ENCODE measurements at places on chromosomes 1 and 21.
A peak's percentile ranks its signal among the peaks of the same experiment; 100 is the strongest.

DNA sequence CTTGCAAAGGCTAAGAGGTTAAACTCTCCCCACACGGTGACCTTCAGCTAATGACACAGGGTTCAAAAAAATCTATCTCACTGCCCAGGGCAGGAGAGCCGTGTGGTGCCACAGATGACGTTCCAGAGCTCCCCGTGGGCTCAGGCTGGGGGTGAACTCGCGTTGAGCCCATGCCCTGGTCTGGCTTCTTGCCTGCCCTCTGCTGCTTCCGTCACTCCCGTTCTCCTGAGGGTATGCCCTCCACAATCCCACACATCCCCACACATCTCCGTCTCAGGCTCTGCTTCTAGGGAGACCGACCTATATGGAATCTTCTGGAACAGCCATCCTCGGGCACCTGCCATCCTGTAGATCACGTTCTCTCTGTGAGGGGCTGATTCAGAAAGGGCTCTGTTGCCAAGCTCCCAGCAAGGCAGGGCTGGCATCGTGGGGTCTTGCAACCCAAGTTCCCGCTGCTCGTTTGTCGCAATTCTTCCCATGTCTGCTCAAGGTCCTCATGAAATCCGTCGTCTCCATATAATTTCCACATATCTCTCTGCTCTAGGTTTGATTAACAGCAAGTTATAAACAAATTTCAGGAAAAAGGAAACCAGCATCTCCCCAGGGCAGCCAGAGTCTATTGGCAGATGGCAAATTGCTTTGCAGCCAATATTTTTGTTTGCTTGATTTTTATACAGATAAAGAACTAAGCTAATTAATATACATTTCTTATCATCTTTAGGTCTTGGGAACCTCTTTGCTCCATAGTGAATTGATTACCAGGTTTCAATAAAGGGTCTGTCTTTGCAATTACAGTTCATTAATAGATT, 278.2 kb downstream of the PTPRU start:
- DNase-seq = no peak

- DNase-seq = no peak
Measured at GRCh38 chr1:208103597-208104513, 140.3 kb downstream of the PLXNA2 start.

DNA sequence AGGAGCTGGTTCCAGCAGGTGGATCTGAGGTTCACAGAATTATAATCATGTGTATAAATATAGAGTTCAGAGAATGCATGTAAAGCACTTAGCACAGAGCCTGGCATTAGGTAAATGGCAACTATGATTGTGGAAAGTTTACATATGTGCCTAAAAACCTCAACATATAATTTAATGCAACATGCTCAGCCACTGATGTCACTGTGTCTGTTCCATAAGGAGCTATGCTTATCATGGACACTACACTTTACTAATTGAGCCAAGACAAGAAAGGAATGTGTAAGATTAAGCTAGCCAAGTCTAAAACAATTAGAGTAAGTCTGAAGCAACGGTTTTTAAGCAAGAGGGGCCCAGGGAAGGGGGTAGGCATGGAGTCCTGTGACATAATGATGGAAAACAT, 61.5 kb downstream of the GNG12 start:
- no peak for DNase-seq

DNA sequence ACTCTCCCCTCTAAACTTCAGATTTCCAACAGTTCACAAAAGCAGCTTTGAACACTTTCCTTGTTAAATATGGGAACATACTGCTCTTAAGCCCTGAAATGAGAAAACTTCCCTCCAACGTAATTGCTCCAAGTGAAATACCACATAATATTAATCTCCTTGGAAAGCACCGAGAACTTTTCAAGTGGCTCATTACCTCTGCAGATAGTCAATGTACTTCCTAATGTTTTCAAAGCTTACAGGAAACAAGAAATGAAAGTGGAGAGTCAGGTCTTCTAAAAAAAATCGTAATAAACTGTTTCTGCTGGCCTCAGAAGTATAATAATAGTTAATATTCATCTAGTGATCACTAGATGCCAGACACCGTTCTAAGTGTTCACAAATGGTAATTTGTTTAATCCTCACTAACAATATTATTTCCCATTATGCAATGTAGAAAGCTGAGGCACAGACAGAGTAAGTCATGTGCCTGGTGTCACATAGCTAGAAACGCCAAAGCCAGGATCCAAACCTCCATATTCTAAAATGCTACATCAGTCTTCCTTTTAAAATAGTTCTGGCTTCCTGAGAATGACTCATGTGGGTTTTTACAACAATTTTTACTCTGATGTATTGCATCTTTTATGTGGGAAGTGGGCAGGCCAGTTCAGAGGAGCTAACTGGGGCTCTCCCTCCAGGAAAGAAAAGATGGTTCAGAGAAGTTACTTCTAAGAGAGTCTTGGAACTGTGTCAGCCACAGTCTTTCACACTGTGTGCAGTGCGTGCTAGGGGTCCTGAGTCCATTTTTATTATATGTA, 177.2 kb downstream of the PLPPR4 start:
- DNase-seq = peak; percentile 43

DNA sequence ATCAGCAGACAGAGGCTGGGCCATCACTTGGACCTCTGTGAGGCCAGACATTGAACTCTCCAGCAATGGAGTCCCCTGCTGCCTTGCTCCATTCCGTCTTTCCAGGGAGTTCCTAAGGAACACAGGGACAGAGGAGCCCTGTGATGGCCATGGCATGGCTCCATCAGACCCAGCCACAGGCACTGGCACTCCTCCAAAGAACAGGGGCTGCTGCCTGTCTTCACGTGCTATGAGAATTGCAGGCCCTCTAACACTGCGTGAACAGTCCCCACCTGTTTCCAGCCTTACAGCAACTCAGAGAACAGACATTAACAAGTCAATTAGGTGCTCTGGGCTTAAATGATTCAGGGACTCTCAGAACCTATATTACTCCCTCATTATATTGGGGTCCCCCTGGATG, 140.8 kb downstream of the ASTN1 start:
- no peak for DNase-seq

DNA sequence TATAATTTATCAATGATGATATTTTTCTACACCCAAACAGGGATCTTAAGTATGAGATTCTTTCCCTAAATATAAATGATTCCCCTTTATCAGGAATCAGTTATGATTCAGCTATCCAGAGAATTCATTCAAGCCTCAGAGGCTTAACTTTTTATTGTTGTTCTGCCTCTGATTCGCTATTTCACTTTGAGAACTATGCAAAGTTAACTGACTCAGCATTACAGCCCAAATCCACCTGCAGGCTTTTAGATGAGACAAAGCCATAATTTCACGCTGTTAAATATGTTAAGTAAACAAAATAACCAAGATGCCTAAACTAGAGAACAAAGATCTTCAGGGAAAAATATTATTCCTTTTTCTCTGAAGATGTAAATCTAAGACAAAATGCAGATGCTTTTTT, 8.5 kb downstream of the SCYL3 start:
- no peak for DNase-seq

DNA sequence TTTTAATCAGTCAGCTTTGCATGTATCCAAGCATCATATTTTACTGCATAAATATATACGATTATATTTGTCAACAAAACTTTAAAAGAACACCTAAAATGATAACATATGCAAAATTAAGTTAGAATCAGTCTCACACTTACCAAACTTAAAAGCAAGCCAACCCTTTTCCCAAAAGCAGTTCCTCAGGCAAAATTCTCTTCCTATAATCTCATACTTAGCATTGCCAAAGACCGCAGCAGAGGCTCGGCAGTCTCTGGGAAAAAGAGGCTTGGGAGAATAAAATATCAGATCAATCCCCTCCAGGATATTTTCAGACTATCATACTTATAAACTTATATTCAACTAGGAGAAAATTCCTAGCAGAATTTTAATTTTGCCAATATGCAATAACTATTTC, 93.2 kb upstream of the RGS18 start:
- no peak for DNase-seq

- DNase-seq = no peak
Measured at GRCh38 chr1:80633947-80634706, 1166.6 kb upstream of the ADGRL2 start.

GRCh38 chr1:39894884-39895495, 6.7 kb downstream of the MYCL start:
- DNase-seq = no peak

DNA sequence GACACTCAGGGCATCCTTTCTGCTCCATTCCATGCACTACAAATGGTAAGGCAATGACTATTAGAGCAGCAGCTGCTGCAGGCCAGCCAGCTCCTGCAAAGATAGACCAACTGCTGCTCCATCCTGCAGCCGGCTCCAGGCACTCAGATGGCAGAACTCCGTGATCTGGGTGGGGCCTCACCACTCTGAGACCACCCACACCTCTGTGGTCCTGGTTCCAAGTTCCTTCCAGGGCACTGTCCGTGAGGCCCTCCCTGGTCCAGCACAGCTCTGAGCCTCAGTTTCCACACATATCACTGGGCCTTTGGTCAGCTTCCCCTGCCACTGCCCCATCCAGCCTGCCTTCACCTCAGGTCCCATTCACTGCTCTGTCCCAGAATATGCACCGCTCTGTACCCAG, 114.7 kb downstream of the DMRTB1 start:
- no peak for DNase-seq

- DNase-seq = no peak
Measured at GRCh38 chr1:246800756-246801155, 76.5 kb downstream of the SCCPDH start.

DNA sequence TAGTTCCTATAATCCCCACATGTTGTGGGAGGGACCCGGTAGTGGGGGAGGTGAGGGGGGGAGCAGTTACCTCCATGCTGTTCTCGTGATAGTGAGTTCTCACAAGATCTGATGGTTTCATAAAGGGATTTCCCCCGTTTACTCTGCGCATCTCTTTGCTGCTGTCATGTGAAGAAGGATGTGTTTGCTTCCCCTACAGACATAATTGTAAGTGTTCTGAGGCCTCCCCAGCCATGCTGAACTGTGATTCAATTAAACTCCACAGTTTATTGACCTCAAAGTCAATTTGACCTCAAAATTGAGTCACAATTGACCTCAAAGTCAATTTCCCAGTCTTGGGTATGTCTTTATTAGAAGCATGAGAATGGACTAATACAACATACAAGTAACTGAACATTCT, 19.7 kb downstream of the DPH5 start:
- no peak for DNase-seq

- DNase-seq = peak; percentile 83
Measured at GRCh38 chr1:206001476-206001888, 1.7 kb downstream of the RAB7B start.

DNA sequence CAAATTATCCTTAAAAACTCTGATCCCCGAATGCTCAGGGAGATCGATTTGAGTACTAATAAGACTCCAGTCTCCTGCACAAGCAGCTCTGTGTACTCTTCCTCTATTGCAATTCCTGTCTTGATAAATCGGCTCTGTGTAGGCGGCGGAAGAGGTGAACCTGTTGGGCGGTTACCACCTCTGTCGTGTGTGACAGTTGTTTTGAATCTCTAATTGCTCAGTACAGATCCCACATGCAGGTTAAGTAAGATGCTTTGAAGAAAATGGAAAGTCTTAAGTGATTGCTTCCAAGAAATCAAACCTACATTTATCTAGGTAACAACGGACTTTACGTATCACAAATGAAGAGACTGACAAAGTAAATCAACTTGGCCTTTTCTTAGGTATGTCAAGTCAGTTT, 35.5 kb downstream of the COA6 start:
- no peak for DNase-seq

Measured in GM04503 (cell line).